ENCODE measurements at places on chromosomes 12 and 14. TPM values are rescaled to one million over a fixed set of nuclear protein-coding genes. Genes with fewer than 3 reads are reported as not detected.

Gene PIGH
- polyA plus RNA-seq: 12.8 TPM

Gene TCL1A
- 0.73 TPM for polyA plus RNA-seq

Gene PLEKHH1
- polyA plus RNA-seq: 1.7 TPM

DNA sequence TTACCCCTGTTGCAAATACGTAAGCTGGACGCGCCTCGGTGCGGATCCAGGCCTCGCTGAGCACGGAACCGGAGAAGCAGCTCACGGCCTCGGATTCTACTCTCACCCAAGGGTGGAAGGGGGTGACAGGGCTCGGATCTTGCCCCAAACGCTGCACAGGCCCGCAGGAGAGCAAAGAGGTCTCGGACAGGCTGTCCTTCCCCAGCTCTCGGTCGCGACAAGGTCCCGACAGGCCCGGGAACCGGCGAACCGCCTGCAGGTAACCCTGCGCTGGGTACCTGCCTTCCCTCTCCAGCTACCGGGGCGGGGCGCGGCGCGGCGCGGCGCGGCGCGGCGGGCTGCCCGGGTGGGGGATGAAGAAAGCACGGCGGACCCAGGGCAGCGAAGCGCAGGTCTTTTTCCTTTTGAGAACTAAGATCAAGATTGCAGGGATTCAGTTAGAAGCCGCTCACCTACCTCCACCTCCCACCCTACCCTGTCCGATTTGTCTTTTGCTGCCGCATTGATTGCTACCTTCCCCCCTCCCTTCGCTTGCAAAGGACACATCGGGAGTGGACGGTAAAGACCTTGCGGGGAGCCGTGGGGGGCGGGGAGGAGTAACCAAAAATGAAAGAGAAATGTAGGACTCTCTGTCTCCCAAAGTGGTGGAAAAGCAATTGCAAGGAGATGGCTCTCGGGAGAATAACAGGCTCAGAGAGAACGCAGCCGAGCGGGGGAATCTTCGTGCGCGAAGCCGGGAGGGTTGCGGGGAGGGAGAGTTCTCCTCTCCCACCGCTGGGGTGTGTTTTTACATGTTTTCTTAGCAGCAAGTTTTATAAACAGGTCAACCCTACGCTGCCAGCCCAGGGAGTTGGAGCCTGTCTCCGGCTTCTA lies 8.4 kb upstream of the TBX3 start:
- no peak for DNase-seq

DNA sequence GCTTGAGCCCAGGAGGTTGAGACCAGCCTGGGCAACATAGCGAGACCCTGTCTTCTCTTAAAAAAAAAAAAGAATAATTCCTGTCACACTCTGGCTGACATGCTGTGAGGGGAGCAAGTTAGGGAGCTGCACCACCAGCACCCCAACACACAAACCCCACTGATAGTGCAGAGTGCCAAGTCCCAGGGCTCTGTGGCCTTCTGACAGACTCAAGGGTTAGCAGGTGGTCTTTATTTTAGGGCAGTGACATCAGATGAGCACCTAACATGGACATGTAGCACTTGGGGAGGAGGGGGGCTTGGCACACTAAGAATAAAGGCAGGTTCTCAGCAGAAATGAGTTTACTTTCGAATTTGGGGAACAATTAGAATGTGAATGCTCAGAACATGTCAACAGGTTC lies 6.8 kb downstream of the USP5 start:
- no peak for DNase-seq

DNA sequence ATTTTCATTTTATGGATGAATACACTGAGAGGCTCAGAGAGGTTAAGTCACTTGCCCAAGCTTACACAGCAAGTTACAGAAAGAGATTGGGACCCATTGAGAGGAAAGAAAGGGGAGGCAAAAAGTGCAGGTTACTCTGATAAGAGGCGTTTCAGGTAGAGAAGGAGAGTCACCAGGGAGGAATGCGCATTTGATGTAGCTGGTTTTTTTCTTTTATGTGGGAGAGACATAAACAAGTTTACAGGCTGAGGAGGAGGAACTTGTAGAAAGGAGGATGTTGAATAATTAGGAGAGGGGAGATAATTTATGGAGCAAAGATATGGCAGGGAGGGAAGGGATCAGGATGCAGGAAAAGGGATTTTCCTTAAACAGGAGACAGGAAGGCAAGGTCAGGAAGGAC lies 297.0 kb downstream of the PCNX1 start:
- DNase-seq: no peak

DNA sequence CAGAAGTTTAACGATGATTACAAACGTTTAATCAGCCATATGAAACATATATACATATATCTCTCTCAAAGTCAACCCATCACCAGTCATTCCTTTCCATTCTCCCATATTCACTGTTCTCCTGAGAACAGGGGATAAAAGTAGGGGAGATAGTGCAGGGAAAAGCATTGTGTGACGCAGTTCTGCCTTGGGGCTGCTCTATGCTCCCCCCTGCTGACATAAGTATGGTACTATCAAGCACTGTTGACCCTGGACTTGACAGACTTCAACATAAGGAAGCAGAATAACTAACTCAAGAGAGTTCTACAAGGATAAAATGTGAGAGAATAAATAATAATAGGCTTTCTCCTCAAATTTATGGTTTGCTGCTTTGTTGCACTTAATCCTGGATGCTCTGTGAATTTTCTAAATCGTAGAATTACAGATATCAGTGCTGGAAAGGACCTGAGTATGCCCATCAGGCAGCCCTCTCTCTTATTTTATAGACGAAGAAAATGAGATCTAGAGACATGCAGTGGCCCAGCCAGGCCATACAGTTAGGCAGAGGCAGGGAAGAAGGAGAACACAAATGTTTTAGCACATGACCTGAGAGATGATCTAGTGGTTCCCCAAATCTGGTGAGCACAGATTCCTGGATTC lies 87.2 kb downstream of the SCN8A start:
- DNase-seq: no peak

DNA sequence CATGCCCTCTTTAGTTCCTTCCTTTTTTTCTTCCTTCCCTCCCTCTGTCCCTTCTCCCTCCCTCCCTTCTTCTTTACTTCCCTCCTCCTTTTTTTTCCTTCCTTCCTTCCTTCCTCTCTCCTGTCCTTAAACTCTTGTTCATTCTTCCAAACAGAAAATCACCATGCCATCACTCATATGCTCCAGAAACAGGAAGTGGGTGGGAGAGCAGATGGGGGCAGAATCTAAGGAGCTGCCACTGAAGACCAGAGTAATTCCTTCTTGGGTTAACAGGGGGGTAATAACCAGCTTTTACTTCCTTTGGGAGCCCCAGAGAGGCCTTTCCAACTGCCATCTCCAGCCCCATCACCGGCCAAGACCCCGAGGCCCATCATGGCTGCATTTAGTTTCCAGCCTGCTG lies 51.2 kb downstream of the SVOP start:
- DNase-seq: no peak

Measured in forelimb muscle (tissue), 1 donor.